Pericardium fibroblast (primary cell): ENCODE measurements at places on chromosomes 7 and 10. TPM values are rescaled to one million over a fixed set of nuclear protein-coding genes. Genes with fewer than 3 reads are reported as not detected.

The PRLHR gene
- total RNA-seq: not detected in 2 replicates

The HECW1 gene
- 0.17 and 0.35 TPM in 2 replicates for total RNA-seq

The TCERG1L gene
- total RNA-seq: not detected in 2 replicates

The LIPF gene
- total RNA-seq: not detected in 2 replicates

The IKZF5 gene
- 1.4 and 1.5 TPM in 2 replicates for total RNA-seq

The MLXIPL gene
- total RNA-seq: 0.34 TPM in 1 of 2 replicates, not detected in the other

The AS3MT gene
- total RNA-seq: 0.70 and 1.0 TPM in 2 replicates

The ADD3 gene
- total RNA-seq: 232 and 310 TPM in 2 replicates

The KNDC1 gene
- 0.51 and 1.2 TPM in 2 replicates for total RNA-seq

The ZNF273 gene
- total RNA-seq: 1.4 and 2.1 TPM in 2 replicates

The GPAM gene
- total RNA-seq: 4.9 and 5.1 TPM in 2 replicates

The PPA1 gene
- total RNA-seq: 76.9 and 146 TPM in 2 replicates
